ENCODE measurements at places on chromosomes 6 and 20.

DNA sequence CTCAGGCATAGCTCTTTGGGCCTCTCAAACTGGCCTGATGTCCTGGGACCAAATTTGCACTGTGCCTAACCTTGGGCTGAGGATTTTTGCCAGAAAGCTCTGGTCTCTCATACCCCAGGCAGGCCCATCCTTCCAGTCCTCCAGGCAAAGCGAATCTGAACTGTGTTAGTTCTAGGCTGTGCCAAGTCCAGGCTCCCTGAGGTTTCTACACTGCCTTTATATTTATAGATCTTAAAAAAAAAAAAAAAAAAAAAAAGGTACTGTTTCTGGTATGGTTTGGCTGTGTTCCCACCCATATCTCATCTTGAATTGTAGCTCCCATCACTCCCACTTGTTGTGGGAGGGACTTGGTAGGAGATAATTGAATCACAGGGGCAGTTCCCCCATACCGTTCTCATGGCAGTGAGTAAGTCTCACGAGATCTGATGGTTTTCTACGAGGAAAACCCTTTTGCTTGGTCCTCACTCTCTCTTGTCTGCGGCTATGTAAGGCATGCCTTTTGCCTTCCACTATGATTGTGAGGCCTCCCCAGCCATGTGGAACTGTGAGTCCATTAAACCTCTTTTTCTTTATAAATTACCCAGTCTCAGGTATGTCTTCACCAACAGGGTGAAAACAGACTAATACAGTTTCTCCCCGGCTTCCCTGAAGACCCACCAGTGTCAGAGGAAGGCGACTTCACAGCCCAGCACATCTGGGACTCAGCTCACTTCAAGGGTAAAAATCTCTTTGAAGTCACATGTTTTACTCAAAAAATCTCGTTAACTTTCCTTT is 39.0 kb upstream of the TBXT start:
- DNase-seq = no peak

- DNase-seq = no peak
Observed at GRCh38 chr6:159715166-159715565, 12.1 kb upstream of the WTAP start.

- DNase-seq = no peak
Observed at GRCh38 chr20:41392871-41393704, 26.5 kb upstream of the EMILIN3 start.

GRCh38 chr6:26223228-26223627 is 136.0 kb downstream of the HFE start:
- no peak for DNase-seq

GRCh38 chr20:25135031-25135430 is 53.1 kb upstream of the VSX1 start:
- no peak for DNase-seq

GRCh38 chr6:159979136-159979874 is 10.4 kb downstream of the IGF2R start:
- DNase-seq = no peak

- no peak for DNase-seq
Observed at GRCh38 chr6:4901386-4902061, 102.3 kb downstream of the RPP40 start.

DNA sequence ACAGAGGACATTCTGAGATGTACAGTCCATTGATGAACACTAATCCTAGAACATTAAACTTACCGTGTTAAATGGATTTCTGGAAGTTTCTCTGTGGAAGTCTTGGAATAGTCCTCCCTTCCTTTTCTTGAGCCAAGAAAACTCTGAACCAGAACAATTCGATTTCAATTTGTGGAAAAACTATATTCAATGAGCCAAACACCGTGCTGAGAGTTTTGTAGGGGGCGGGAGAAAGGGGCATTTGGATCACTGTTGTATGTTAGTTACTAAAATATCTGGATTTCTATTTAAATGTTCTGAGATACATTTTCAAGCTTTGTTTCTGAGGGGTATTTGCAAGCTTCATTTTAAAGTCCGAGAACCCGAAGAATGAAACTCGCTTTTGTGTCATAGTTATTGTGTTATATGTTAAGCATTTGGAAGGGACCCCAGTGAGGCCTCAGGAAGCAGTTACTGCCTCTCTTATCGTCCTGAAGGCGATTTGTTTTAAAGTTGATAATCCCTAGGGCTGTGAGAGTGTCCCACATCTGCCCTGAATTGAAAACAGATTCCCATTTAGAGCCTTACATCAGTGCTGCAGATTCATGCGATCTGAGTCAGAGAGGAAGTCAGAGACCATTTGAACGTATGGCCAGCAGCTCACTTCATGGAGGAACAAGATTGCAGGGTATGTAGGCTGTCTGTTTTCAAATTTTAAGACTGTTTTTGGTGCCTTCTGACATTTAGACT is 70.8 kb upstream of the SASH1 start:
- DNase-seq = peak; percentile 94

GRCh38 chr20:25316506-25317190 is 68.8 kb downstream of the PYGB start:
- DNase-seq = no peak

DNA sequence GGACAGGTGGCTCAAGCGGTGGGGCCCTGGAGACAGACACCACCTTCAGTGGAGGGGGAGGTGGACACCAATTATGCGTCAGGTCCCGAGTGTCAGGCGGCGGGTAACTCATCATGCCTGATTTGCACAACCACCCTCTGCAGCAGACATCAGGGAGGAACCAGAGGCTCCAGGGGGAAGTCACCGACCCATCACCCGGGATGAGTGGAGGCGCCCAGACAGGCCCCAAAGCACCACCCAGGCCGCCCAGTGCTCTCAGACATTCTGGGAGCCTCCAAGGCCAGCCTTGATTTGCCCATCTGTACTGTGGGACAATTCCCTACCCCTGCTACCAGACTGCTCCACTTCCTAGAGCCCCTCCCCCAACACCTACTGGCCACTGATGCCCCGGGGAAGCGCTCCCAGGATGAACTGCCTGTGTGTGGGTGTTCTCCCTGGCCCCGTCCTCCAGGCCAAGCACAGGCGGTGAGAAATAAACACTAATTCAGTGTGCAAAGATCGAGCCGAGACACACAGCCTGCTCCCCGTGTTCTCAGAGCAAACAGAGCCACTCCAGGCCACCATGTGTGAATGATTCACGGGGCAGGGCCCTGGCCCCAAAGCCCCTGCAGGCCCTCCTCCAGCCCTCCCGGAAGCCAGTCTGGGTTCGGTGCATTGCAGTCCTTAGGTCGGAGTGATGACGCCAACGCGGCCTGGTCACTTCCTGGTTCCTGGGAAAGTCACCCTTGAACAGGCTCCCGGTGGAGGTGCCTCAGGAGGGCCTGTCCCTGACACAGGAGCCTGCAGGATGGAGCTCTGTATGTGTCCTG is 107.2 kb downstream of the ASXL1 start:
- no peak for DNase-seq

DNA sequence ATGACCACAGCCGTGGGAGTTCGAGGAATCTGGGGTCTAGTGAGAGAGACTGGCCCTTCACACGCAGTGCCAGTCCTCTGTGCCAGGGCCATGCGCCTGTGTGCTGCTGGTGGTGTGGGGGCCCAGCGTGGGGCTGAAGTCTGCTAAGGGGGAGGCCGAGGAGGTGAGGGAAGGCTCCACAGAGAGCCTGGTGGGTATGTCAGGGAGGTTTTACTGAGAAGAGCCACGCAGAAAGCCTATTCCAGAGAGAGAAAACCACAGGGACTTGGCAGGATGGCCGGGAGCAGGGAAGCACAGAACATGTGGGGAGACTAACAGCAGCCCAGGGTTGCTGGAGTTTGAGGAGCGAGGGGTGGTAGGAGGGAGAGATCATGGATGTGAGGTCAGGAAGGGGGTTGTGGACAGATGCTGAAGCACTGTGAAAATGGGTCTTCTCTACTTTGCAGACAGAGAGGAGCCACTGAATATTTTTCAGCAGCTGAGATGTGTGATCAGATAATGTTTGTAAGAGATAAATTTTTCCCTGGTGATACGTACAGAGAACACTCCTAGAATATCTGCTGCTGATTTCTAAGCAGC is 35.3 kb downstream of the DUSP22 start:
- no peak for DNase-seq

DNA sequence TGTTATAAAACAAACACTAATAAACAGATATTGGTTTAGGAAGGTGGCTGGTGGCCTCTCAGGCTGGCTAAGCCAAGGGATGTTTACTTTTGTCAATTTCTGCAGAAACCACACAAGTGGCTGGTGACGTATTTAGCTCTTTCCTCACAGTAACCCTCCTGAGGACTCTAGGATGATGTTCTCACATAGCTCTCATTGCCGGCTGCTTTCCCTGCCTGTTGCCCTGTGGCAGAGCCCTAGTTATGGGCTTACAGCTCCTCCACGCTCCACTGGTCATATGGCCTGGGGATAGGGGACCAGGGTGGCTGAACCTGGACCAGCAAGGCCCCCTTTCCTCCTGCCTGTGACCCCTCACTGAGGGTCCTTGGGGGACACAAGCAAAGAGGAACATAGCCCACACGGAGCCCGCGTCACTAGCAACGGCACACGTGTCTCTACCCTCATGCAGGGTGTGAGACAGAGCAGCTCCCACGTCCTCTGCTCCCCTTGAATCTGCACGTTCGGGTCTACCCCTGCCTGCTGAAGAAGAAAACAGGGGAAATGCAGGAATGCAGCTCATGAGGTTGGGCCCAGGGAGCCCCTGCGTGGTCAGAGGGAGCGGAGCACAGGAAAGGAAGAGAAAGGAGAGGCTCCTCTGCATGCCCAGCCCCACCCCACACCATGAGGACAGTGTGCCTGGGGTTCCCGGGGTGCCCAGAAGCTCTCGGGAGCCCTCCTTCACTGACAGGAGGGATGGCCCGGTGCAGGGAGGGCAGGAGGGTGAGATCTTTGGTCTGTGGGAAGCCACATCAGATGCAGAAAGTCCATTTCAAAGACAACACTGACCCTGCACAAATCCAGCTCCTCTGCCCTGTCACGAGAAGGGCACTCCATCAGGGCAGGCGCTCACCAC is 13.9 kb downstream of the RAMACL start:
- DNase-seq = no peak

DNA sequence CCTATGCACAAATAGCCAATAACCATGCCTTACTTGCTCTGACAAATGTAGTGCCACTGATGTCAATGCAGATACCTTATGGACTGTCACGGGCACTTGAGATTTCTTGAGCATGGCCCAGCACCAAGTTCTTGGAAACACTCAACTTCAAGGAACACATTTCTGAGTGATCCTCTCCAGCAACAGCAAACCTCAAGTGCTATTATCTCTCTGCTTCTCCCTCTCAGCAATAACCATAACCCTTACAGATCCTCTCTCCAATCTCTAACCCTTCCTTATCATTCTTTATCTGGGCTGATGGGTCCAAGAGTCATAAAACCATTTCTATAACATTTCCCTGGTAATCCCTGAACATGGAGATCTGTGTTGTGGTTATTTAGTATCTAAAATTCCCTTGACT is 266.9 kb upstream of the STXBP5 start:
- DNase-seq = no peak

- DNase-seq = peak; percentile 58
Observed at GRCh38 chr6:138600726-138601125, 101.4 kb upstream of the NHSL1 start.

GRCh38 chr6:161110028-161110779 is 118.6 kb downstream of the MAP3K4 start:
- no peak for DNase-seq

DNA sequence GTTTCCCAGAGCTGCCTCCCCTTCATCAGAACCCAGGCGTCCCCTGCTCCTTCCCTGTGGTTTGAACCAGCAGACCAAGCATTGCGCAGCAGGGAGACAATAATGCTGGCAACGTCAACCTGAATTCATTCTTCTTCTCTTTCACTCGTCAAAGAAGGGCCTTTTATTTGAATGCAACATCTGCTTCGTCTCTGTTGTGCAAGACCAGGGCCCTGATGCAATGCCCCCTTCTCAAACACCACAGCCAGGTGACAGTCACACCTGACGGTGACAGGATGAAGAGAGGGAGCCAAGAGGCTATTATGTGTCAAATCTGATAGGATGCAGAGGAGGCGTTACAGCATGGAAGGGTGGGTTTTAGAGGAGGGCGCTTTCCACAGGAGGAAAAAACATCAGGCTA is 8.0 kb downstream of the INSM1 start:
- DNase-seq = no peak
